Endodermal cell (in vitro differentiated cells): ENCODE measurements at places on chromosomes 2 and 18.

GRCh38 chr2:194867328-194867727, 789.7 kb upstream of the SLC39A10 start:
- DNase-seq = no peak

GRCh38 chr18:31482051-31482450, 15.9 kb upstream of the DSG2 start:
- DNase-seq = no peak

DNA sequence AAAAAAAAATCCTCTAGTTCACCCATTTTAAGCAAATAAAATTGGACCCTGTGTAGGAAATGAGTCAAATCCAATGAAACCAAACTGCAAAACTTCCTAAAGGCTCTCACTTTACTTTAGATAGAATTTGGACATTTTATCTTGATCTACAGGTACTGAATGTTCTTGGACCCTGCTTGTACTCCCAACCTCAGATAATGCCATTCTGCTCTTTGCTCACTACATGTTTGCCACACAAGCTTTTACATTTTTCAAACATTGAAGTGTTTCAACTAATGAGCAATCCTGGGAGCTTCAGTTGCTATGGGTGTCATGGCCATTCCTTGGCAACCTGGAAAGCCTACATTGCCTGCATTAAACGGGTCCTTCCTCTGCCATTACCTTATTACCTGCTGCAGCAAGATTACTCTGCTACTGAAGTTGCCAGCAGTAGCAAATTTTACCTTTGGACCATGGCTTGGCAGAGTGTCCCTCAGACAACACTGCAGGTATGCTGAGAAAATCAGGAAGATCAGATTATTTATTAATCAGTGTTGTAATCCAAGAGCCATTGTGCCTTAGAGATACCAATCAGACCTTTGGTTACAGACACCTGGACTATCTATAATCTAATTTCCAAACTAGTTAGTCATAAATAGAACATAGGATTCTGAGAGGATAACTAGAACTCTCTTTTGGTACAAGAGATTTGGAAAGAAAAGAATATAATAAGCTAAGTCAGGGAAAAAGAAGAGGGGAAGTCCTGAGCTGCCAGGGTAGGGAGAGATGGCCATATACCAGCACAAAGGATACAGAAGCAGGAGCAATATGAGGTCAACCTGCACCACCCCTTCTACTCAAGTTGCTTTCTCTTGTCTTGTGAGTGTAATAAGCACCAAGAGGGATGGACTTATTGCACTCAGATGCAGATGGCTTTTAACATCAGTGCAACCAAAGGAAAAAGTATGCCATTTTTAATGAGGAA, 293.3 kb upstream of the TFPI start:
- DNase-seq = no peak

DNA sequence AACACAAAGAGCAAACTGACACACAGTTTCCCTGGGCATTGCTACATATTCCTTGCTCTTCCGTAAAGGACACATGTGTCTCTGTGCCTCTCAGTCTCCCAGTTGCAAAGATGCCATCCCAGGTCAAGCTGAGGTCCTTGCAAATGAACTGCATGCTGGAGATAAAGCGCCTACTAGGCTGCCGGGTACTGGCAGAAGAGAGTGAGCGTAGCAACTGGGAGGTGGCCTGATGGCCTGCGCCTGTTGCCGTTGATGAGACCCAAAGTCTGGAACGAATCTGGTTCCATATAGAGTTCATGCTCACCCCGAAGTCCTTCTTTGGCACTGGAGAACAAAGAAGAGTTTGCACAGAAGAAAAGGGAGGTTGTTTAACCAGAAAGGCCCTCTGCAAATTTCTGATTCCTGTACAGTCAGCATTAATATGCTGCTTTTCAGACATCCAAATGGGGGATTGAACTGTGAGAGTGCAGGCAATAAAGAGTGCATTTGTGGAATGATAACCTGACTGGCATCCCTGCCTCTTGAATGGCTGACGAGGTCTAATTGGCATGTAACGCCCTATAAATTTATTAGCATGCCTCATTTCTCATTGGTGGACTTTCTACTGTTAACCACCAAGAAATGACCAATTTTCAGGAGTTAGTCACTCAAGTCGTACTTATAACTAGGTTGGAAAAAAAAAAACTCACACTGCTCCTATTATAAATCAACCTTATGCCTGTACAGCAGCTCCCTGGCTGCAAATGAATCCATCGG, 78.7 kb downstream of the GBX2 start:
- no peak for DNase-seq

GRCh38 chr2:144032566-144032965, 487.4 kb downstream of the ZEB2 start:
- DNase-seq = no peak

GRCh38 chr2:162365392-162365791, 21.5 kb downstream of the GCA start:
- DNase-seq = no peak

- no peak for DNase-seq
Measured at GRCh38 chr2:195891081-195891480, 177.6 kb downstream of the DNAH7 start.

DNA sequence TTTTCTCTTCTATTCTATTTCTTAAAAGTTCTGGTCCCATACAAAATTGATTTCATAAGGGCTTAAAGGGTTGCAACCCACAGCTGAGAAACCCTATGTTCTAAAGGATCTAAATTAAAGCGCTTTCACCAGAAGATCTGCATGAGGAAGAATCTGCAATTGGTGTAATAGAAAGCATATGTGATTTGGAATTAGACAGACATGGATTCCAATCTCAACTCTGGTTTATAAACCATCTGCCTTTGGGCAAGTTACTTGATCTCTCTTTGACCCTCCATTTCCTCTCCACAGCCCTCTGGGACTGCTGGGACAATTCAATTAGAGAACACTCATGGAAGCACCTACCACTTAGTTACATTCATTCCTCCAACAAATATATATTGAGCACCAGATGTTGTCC, 178.7 kb downstream of the ANTXR1 start:
- DNase-seq = no peak

DNA sequence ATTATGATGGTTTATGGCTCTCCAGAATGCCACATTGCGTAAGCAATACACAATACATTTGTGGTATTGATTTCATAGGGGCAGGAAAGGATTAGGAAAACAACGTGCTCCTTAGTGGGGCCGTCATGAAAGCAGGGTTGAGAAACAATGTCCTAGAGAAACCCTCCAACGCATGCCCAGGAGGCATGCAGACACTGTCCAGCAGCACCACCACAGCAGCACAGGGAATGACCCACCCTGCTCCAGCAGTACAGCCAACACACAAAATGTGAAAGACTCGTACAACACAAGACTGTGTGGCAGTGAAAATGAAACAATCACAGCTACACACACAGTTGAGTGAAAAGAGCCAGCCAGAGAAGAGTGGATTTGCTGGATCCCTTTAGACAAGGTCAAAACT, 66.3 kb downstream of the FAM168B start:
- DNase-seq = no peak

- DNase-seq = no peak
Measured at GRCh38 chr2:156435396-156435717, 822 bp upstream of the GPD2 start.

DNA sequence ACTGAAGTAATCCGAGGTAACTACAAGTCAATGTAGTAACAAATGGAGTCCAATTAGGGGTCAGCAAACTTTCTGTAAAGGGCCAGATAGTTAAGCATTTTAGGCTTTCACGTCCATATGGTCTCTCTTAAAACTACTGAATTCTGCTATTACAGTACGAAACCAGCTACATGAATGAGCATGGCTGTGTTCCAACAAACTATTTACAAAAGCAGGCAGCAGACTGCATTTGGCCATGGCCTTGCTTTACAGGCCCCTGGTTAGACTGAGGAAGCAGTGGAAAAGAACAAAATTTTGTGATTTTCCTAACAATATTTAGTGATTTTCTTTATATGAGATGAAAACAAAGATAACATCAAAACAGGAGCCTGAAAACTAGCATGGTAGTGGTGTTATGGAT, 64.0 kb downstream of the RTN4 start:
- no peak for DNase-seq

GRCh38 chr2:238771639-238772038, 76.2 kb upstream of the TWIST2 start:
- peak; percentile 38 for DNase-seq

- no peak for DNase-seq
Measured at GRCh38 chr18:58060254-58060653, 16.2 kb downstream of the NEDD4L start.

- DNase-seq = no peak
Measured at GRCh38 chr2:36889795-36890194, 76.5 kb downstream of the STRN start.

GRCh38 chr2:177241711-177242120, 22.8 kb downstream of the NFE2L2 start:
- no peak for DNase-seq

- no peak for DNase-seq
Measured at GRCh38 chr18:48858676-48859075, 92.1 kb downstream of the SMAD7 start.

DNA sequence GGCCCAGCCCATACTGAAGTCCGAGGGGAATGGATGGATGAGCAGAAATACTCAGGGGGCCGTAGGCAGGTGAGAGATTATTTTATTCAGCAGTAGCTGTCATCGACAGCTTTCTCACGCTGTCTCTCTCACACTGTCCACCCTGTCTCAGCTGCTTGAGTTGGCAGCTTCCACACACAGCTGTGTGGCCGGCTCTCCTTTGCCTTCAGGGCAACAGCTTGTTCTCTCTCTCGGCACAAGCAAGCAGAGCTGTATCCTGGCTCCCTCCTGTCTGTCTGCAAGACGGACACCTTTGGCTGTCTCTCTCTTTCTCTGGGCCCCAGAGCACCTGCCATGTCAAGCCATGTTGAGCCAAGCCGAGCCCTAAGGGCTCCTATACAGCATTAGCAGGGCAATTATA, 9.8 kb upstream of the PAPOLG start:
- no peak for DNase-seq

DNA sequence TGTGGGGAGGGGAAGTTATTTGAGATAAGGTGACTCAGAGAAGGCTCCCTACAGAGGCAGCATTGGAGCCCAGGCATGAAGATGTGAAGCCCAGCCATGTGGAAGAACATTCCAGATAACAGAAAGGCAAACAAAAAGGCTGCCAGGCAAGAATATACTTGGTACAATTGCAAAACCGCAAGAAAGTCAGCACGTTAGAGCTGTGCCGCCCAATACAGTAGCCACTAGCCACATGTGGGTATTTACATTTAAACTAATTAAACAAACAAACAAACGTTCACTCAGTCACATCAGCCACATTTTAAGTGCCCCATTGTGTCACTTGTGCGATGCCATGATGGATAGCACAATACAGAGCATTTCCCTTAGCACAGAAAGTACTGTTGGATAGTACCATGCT, 179.6 kb downstream of the SATB2 start:
- no peak for DNase-seq

DNA sequence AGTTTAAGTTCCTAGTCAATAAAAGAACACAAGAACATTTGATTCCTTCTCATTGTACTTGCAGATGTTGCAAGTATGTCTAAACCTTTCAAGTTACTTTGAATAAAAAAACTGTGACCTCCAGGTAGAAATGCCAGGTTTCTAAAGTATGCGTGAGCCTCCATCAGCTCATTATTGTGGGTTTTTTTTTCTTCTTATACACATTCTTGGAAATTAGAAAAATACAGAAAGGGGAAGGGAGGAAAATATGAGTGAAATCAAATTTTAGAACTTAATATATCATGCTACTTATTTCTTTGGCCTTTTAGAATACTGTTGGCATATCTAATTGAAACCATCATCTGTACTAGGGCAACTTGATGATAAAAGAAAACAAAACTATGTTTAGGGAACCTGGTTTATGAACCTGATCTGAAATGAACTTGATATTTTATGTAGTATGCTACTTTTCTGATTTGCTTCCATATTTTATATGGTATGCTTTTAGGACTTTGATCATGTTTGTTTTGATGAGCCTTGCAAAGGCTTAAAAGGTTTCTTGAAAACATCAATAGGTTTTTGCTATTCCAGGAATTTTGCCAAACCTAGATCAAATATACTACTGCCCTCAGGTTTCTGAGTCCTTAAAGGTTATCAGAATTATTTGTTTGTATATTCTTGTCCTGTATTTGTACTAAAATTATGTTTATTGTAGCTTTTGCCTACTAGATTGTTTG, 130.7 kb upstream of the MAP3K20 start:
- DNase-seq = no peak

- DNase-seq = no peak
Measured at GRCh38 chr2:65662654-65663432, 230.4 kb upstream of the SPRED2 start.

DNA sequence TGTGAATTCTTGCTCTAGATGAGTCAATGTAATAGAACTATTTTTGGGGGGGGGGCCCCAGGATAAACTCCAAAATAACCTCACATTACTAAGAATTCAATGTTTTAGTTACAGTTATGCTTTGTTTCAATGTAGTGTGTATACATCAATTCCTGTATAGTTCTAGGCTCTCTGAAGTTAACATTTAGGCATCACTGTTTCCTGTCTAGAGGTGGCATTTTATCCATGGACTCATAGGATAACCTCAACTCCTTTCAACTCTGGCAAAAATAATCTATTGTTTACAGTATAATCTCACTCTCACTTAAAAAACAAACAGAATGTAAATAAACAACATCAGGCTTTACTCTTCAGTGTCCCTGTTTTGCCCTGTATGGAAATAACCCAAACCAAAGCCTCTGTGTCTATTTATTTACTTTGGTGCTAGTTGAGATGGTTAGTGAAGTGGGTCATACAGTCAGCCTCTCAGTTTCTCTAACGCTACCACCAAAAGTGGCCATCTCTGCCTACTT, 79.3 kb upstream of the MMADHC start:
- no peak for DNase-seq

DNA sequence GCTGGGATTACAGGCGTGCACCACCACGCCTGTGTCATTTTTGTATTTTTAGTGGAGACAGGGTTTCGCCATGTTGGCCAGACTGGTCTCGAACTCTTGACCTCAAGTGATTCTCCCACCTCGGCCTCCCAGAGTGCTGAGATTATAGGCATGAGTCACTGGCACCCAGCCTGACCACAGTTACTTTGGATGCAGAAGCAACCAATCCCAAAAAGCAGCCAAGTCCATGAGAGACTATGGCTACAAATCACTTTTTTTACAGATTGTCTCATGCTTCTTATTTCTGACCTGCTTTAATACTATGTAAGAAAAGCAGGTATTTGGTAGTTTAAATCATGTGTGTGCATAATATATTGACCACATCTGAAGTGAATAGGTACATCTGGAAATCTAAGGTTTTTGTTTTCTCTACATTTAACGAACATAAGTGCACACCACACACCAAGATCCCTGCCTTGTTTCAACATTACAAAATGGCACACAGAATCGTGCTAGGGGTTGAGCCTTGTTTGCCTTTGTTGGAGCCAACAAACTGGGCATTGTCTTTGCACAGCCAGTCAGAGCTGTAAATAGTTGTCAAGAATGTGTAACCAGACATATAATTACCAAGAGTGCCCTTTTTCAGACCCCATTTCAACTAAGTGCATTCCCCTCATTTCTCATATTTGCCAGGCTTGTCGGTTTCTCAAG, 18.3 kb upstream of the MAP4K4 start:
- no peak for DNase-seq

GRCh38 chr2:240209493-240209892, 69.0 kb upstream of the OTOS start:
- DNase-seq = no peak

- DNase-seq = no peak
Measured at GRCh38 chr2:32484937-32485336, 128.1 kb downstream of the BIRC6 start.

- DNase-seq = no peak
Measured at GRCh38 chr2:234292962-234293243, 204.0 kb downstream of the ARL4C start.
